ENCODE measurements at places on chromosomes 4 and X.
A peak's percentile ranks its signal among the peaks of the same experiment; 100 is the strongest.

DNA sequence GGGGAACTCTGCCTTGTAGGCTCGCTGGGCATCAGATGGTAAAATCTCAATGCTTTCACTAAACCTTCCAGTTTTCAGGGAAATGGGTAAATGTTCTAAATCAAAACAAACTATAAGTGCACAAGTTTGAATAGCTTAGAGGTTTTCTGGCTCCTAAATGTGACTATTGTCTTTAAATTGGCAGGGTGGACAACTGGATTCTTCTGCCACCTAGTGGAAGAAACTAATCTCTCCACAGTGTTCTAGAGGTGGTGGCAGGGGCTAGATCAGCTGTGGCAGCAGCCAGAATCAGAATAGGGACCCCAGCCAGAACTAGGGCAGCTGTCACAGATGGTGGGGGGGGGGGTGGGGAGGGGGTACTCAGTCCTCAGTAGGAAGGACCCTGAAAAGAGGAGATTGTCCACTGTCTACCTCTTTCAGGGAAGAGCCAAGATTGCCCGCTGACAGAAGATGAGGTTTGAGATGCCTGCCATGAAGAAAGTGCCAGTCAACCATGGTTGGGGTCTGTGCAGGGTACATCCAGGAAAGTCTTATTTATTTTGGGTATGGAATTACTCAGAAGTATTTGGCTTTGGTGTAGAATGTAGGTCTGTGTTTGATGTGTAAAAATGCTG is 201.4 kb downstream of the CCNG2 start:
- DNase-seq: peak; percentile 60

DNA sequence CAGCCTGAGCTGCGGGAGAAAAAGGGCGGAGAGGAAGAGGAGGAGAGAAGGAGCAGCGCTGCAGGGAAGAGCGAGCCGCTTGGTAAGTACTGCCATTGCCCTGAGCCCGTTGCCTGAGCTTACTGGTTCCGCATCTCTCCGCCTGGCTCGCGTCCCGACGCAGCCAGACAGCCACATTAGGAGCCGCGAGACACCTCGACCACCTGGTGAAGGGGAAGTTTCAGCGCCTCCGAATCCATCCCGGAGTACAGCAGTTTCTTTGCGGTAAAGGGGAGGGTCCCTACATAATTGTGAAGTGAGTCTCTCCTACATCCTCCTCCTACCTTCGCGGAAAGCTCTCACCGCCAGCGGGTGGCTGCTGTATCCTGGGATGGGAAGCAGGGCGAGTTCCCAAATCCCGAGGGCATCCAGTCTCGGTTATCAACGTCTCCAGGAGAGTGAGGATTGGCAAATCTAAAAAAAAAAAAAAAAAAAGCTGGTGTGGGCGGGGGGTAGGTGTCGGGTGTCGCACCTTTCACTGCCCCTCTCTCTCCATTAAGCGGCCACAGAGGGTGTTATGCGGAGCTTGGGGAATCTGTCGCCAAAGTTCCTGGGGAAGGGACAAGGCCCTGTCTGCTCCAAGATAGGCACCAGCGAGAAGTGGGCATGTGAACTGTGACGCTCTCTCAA is 7.9 kb downstream of the TBX22 start:
- no peak for DNase-seq

GRCh38 chrX:47562615-47563243 is 1.7 kb downstream of the ARAF start:
- DNase-seq: no peak

- DNase-seq: no peak
Observed at GRCh38 chr4:100258675-100259074, 68.4 kb upstream of the DDIT4L start.

- DNase-seq: no peak
Observed at GRCh38 chr4:100984901-100985300, 362.4 kb downstream of the PPP3CA start.

- no peak for DNase-seq
Observed at GRCh38 chr4:118752551-118752950, 67.4 kb downstream of the METTL14 start.

GRCh38 chrX:150536455-150537116 is 31.8 kb upstream of the MTM1 start:
- DNase-seq: no peak

DNA sequence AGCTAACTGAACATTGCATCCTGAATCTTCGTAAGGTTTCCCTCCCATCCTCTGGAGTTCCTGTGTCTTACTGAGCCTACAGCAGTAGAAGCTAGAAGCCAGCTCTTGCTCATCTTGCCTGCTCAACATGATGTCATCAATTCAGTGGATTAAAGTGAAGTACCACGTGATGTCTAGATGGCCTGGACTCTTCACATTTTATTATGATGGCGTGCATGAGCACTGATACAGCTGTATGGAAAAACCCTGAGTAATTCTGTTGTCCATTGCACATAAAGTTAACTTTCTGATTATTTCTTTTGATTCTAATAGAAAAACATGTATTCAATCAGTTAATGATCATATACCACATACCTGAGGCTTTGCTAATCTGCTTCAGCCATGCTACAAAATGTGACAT is 2387.7 kb upstream of the TENM3 start:
- no peak for DNase-seq

DNA sequence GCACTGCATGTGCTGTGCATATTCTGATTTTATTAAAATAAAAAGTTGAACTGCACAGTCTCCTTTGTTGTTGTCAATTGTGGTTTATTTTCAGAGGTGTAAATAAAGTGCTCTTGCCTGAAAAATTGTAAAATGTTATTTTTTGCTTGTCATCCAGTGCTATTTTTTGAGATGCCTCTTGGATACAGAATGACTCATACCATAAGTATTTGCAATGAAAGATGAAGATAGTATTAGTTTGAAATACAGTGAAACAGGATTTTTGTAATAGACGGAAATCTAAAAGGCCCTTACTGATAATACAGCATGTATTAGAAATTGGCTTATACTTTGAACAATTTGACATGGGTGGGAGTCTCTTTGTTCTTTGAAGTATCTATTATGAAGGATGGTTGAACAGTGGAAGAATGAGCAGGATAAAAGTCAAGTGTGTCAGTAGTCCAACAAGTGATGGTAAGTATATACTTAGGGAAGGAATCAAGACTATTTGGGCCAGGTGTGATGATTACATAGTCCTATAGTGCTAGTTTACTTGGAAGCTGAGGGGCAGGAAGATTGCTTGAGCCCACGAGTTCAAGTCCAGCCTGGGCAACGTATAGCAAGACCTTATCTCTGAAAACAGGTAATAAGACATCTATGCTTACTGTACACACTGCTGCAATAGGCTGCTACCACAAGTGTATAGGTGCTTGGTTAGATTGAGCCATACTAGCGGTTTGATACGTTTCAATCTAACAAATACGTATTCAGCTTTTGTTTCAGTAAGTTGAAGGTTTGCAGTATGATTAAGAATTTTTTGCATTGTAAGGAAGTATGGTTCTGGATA is 16.4 kb downstream of the DDX3X start:
- DNase-seq: no peak

GRCh38 chr4:51998837-51999236 is 21.3 kb downstream of the LRRC66 start:
- no peak for DNase-seq

- DNase-seq: no peak
Observed at GRCh38 chr4:34309383-34309906, 1934.9 kb downstream of the ARAP2 start.

DNA sequence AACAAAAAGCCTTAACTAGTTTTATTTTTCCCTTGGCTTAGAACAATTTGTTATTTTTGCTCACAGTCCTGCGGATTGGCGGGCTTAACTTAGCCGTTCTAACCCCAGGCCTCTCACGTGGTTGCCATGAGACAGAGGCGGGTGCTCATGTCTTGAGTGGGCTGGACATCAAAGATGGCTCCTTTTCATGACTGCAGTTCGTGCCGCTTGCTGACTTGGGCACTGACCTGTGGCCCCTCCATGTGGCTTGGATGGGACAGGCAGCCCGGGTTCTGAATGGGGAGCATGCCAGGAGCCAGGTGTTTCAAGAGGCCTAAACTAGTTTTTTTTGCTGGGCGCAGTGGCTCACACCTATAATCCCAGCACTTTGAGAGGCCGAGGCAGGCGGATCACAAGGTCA is 40.7 kb downstream of the CDS1 start:
- no peak for DNase-seq

- no peak for DNase-seq
Observed at GRCh38 chr4:47462799-47463234, 685 bp downstream of the COMMD8 start.

GRCh38 chr4:84503495-84504437 is 4.7 kb upstream of the NKX6-1 start:
- peak; percentile 75 for DNase-seq

- DNase-seq: no peak
Observed at GRCh38 chrX:97850911-97851310, 967.2 kb downstream of the RPA4 start.

GRCh38 chr4:6988016-6988715 is 55.0 kb upstream of the TADA2B start:
- no peak for DNase-seq

GRCh38 chrX:10906866-10907265 is 204.3 kb upstream of the HCCS start:
- DNase-seq: no peak

DNA sequence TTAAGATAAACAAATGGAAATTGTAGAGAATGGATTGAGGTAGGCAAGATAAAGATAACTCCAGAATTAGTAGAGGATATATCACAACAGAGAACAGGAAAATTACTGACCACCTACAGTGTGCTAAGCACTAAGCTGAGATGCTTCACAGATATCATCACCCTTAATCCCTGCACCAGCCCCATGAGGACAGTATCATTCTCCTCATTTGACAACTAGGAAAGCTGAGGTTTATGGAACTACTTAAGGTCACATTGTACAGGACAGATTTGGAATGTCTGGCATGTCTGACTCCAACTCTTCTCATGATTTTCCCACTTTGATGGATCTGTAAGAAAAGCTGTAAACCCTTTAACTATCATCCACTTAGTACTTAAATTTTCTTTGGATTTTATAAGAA is 95.5 kb downstream of the CASK start:
- DNase-seq: no peak

DNA sequence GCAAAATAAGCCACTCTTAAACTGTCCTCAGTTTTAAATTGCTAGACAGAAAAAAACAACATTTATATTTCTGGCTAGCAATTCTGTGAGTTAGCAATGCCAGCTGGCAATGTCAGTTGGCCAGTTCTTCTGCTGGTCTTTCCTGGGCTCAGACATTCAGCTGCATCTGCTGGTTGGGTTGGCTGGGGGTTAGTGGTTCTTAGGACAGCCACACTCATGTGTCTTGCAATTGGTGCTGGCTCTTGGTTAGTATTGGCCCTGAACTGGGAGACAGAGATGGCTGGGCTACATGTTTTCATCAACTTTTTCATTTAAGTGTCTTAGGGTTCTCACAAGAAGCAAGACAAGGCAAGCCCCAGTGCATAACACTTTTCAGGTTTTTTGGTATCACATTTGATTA is 48.0 kb upstream of the PDLIM5 start:
- DNase-seq: no peak
